C1 segment of cervical spinal cord (tissue), 14 donors: ENCODE measurements at places on chromosomes 7 and 10.

DNA sequence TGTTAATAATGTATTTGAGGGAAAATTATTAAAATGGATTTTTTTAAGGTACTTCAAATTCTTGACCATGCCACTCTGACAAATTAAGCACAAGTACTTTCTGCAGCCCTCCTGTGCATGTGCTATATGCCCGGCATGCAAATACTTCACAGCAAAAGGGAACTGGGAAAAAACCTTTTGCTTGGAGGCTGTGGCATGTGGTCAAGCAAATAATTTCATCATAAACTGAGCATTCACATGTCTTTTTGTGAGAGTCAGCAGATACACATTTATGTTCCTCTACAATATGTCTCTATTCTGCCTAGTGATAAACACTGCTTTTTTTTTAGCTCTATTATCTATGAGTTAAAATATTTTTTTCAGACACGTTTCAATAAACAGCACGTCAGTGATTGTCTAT is 53.7 kb upstream of the SEMA3A start:
- no peak for DNase-seq

DNA sequence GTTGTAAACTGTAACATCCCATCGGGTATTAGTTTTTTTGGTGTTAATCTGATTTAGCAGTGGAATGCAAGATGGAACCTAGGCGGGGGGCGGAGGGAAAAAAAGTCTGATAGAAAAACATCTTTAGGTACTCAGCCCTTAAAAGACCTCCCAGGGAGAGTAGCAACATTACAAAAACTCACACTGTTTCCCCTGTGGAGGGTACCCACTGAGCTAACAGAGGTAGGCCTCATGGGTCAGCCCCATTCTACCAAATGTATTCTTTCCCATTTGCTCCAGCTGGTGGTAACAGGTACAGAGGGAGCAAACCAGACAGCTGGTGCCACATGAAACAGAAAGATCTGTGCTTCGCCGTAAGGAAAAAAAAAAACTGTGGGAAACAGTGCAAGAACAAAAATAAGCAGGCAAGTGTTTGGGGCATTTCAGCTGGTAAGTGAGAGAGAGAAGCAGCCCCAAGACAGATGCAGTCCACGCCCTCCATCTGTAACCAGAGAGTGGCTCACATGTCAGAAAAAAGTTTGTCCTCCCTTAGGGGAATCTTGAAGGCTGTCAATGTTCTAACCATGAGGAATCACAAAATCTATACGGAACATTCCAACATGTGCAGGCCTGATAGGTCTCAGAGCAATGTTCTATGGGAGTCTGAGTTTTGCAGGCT is 65.3 kb downstream of the HOXA1 start:
- DNase-seq = no peak

DNA sequence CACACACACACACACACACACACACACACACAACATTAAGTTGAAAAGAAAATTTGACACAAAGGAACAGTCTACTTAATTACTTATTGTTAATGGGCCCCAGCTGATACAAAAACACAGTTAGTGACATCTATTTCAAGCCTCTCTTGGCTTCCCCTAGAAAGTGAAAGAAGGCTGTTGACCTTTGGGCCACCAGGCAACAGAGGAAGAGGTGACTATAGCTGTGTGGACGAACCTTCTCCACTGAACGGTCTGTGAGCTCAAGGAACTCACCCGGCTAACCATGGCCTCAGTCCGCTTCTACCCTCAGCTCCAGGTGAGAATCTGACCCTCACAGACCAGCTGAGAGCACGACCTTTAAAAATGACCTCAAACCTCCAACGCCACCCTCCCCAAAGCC is 32.9 kb upstream of the CALN1 start:
- no peak for DNase-seq

GRCh38 chr10:30591249-30591670 is 38.3 kb downstream of the LYZL2 start:
- DNase-seq = peak; percentile 23

DNA sequence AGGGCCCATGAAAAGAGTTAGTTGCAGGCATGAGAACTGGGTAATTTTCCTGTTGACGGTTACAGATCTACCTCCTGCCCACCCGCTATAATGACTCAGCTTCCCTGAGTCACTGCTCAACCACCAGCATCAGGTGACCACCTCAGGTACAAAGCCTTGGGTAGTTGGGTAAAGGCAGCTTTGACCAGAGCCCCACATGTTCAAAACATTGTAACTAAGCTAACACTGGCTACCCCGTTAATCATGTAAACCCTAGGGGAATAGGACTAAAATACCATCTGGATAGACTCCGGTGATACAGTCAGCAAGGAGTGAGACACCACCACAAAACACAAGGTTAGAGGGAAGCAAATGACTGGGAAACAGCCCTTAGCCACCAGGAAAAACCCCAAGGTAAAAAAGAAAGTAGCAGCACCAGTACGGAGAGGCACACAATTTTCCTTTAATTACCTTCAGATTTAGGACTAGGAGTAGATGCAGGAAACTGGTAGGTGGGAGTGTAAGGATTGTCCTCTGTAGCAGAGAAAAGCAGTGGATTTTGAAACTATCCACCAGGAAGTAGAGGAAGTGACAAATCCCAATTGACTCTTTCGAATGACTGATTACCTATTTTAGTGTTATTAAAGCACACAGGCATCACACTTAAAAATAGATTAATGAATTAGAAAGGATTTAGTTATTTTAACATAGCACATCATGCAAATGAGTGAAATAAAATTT is 103.5 kb upstream of the PDLIM1 start:
- DNase-seq = no peak

GRCh38 chr10:49078433-49078832 is 36.9 kb downstream of the VSTM4 start:
- no peak for DNase-seq

GRCh38 chr10:22911067-22911466 is 16.8 kb upstream of the ARMC3 start:
- DNase-seq = no peak

DNA sequence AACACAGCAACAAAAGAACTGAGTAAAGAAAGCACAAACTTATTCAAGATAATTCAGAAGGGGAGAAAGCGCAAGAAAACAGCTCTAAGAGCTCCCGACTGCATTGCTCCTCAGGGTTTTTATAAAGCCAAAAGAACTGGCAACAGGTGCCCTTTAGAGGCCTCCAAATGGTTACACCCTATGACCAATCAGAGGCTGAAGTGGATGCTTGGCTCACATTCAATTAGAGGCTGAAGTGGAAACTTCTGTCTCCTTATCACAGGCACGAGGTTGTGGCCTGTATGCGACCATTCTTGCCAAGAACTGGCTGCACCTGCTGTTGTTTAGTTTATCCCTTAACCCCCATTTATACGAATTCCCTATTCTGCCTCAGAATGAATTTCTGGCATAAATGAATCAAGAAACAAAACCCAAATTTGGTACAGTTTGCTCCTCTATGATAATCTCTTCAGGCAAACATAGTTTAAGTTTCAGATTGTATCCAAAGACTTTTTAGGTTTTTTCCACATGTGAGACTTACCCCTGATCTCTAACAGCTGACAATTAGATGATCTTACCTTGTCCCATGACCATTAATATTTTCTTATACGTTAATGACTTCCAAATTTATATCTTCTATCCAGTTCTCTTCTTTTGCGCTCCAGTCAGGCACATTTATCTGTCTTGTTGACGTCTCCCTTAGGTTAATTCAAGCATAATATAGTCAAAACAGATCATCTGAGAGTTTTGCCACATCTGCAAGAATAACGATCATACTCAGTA is 504.8 kb downstream of the NXPH1 start:
- no peak for DNase-seq

DNA sequence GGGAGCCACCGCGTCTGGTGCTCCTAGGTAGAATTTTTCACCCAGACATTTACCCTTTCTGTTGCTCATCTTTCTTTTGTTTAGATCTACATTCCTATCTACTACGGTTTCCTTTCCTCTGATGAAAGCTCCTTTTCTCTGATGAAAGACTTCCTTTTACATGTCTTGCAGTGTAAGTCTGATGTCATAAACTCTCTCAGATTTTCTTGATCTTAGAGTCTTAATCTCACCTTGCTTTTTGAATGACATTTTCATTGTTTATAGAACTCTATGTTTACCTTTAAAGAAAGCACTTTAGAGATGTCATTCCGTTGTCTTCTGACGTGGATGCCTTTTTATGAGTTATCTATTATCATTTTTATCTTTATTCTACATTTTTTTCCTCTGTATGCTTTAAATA is 171.8 kb upstream of the MTPN start:
- no peak for DNase-seq

DNA sequence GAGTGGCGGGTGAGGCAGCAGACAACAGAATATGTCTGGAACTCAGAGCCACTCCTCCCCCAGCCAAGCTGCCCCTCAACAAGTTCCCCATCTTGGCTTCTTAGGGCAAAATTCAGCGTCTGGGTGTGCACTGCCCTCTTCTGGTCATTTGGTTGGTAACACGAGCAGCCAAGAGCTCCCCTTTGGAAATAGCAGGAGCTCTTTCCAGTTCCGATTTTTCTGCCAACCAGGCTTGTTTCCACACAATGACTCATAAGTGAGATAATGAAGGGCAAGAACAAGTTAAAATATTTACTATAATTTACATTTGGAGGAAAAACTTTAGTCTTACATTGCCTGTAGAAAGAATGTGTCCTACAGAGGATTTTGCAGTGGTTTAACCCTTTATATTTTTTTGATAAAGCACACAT is 70.5 kb downstream of the ADCYAP1R1 start:
- no peak for DNase-seq

DNA sequence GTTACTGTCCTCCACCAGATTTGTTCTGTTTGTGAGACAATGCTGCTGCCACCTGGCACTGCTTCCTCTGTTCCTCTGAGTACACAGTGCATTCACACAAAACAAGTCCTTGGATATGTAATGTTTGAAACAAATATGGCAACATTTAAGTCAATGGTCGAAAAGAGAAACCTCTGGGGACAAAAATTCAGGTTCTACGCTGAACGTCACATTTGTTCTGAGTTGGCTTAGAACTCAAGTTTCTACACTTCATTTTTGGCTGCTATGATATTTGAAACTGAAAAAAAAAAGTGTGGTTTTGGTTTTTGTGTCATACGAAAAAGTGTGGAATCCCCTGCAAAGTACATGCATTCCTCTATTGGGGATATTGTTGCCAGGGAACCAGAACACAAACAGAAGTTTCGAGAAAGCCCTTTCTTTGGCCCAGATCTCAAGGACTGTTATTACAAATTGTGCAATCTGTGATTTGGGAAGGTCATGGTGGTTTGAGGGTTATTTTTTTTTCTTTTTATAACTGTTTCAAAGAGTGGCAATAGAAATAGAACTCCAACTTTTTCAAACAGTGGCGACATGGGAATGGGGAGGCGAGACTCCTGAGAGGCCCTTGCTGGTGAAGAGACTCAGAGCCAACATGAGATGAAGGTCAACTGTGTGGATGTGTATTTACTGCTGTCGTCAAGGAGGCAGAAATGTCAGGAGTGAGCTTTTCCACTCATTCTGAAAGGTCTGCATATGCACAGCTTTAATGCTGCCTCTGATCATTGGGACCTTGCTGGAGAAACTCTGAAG is 127.5 kb downstream of the CUBN start:
- DNase-seq = no peak

DNA sequence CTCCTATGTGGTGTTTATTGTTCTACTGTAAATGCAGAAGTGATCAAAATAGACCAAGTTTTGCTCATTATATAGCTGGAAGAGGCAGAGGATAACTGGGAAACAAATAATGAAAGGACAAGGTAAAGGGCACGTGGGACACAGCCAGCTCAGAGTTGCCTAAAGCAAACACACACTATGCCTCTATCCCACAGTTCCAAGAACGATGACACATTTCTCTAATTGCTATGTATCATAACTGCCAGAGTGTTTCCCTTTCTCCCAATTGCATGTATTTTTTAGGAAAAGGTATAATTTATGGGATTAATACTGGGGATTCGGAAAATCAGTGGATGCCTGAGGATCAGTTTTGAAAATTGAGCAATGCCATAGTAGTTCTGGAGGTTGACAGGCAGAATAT is 49.0 kb downstream of the CCDC71L start:
- DNase-seq = no peak

GRCh38 chr10:17026686-17027485 is 102.7 kb downstream of the CUBN start:
- no peak for DNase-seq

DNA sequence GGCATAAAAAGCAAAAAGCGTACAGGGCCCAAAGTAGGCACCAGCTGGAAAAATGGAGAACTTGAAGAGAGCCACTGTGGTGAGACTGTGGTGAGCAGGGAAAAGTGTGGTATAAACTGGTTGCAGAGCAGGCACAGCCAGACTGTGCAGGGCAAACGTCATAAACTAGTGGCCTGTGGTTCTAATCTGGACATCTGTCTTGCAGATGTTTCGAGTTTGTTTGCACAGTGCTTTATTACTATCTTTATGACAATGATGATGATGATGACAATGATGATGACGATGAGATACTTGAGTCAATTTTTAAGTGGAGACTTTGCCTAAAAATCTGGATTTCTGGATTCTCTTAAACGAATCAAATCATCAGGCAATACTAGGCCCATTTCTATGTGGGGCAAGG is 45.7 kb downstream of the SEMA3C start:
- no peak for DNase-seq

DNA sequence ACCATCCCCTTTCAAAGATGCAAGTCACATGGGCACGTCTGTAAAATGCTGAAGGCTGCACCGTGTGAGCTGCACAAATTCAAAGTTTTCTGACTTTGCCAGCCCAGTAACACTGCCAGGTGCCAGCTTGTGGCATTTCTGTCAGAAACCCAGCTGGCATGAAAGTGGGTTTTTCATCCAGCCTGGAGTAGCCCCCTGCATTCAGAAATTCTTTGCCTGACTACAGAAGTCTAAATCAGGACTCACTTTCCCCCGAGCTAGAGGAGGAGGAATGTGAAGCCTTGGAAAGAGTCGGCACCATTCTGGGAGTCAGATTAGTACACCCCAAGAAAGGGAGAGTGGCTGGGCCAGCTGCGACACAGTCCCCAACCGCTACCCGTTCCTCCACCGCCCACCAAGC is 56.7 kb upstream of the EN2 start:
- no peak for DNase-seq

DNA sequence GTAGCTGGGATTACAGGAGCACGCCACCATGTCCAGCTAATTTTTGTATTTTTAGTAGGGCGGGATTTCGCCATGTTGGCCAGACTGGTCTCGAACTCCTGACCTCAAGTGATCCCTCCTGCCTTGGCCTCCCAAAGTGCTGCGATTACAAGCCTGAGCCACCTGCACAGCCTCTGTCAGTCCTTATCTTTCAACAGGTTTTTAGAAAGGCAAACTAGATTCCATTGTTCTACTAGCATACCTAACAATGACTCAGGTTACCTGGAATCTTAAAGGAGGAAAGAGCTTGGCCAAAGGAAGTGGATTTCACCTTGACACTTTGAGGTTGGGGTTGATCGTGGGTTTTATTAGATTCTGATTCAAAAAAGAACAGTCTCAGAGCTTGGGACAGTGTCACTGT is 3.2 kb downstream of the ABCC2 start:
- no peak for DNase-seq
